ENCODE measurements at places on chromosomes 7 and 10.

DNA sequence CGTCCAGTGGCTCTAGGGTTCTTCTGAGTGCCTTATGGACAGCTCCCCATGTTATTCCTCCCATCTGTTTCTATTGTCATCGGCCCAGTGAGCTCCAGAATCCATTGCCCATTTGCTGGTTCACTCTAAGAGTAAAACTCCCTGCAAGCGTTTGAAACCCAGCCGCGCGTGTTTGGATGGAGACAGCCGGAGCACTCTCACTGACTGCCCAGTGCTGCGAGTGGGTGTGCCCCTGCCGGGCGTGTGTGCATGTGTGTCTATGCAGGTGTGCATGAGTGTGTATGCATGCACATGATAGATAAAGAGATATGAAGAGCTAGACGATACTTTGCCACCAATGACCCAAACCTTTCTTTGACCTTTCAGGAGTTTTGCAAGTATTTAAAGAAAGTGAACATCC, 347.2 kb upstream of the MKI67 start:
- DNase-seq, result no peak

DNA sequence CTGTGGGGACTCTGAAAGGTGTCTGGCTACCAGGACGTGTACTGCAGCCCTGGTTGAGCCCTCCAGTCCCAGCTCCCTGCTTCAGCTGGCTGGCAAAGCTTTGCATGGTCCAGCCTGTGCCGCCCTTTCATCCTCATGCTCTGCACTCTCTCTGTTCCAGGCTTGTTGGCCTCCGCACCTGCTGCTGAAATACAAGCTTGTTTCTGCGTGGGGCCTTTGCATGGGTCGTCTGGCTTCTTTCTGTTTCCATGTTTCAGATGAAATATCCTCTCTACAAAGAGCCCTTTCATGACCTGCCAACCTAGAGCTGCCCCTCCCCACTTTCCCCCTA, 45.9 kb downstream of the TSPAN15 start:
- DNase-seq, result no peak

DNA sequence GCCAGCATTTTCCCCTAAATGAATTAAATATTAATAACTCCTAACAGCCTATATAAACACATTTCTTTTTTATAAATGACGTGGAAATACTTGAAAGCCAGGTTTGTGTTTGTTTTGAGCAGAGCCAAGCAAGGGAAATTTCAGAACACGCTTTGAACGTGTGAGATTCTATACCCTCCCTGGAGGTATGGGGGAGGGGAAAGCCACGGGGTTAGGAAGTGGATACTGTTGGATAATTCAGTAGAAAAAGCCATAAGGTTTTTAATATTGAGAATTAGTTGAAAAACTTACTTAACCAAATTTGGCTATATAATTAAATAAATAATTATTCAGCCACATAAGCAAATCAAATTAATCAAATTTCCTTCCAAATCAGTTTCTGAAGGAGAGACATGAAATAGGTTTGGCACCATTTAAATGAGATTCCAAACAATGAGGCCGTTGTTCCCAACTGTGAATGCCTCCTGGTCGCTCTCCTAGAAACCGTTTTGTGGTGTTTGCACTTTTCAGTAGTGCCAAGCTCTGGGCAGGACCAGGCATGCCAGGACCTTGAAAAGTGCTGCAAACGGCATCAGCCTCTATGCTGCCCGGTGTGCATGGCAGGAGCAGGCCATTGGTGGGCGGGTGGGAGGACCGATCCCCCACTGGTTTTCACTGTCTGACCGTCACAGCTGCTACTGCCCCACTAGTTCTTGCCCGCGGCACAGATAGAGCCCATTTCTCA, 88.1 kb downstream of the SEPTIN14 start:
- no peak for DNase-seq

DNA sequence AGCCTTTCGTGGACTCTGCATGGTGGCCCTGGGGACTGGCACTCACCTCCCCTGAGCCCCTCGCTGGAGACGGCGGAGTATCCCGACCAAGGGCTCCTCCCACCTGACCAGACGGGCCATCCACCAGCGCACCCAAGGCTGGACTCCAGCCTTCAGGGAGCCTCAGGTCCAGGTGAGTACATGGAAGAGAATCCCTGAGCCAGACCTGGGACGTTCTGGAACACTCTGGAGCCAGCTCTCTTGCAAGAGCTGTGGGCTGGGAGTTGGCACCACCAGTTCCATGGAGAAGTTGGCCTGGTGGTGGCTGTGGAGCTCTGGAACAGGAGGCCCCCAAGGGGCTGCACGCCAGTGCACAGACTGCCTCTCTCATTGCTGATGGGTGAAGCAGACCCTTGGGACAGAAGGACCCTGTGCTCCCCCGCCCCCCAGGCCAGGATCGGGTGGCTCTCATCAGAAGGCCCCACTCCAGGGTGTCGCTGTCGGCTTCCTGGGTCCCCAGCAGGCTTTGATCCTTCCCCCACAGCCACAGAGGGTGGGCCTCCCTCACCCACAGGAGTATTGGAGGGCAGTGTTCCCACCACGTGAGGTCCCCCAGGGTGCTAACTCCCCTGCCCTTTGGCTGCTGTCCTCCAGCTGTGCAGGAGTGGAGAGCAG, 189.9 kb downstream of the EBF3 start:
- DNase-seq, result no peak

- no peak for DNase-seq
Measured at GRCh38 chr7:16409777-16410176, 11.6 kb downstream of the CRPPA start.

DNA sequence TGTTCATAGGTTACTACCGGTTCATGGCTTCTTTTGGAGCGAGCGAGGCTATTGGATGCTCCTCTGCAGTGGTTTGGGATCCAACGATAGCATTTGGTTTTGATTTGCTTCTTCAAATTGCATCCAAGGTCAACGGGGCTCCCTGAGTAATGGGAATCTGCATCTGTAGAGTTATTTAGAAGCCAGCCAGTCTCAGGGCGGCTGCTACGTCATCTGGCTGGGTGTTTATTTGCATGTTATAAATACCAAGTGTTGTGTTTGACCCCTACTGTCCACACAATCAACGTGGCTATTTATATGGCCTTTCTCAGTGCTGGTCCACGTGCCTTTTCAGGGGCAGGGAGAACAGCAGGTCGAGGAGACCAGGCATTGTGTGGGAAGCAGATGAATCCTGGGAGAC, 137.7 kb downstream of the PRPF18 start:
- no peak for DNase-seq

GRCh38 chr10:69567920-69568319, 5.3 kb downstream of the NEUROG3 start:
- peak; percentile 37 for DNase-seq

- DNase-seq, result peak; percentile 60
Measured at GRCh38 chr7:134625550-134625949, 21.1 kb upstream of the BPGM start.

- no peak for DNase-seq
Measured at GRCh38 chr10:44960088-44960460, 472 bp downstream of the RASSF4 start.

GRCh38 chr10:78805176-78805575, 263.6 kb upstream of the ZMIZ1 start:
- DNase-seq, result peak; percentile 96

- DNase-seq, result no peak
Measured at GRCh38 chr10:6211671-6212635, 9.2 kb downstream of the PFKFB3 start.

GRCh38 chr7:43905209-43905946, 1.0 kb downstream of the URGCP start:
- DNase-seq, result peak; percentile 85

DNA sequence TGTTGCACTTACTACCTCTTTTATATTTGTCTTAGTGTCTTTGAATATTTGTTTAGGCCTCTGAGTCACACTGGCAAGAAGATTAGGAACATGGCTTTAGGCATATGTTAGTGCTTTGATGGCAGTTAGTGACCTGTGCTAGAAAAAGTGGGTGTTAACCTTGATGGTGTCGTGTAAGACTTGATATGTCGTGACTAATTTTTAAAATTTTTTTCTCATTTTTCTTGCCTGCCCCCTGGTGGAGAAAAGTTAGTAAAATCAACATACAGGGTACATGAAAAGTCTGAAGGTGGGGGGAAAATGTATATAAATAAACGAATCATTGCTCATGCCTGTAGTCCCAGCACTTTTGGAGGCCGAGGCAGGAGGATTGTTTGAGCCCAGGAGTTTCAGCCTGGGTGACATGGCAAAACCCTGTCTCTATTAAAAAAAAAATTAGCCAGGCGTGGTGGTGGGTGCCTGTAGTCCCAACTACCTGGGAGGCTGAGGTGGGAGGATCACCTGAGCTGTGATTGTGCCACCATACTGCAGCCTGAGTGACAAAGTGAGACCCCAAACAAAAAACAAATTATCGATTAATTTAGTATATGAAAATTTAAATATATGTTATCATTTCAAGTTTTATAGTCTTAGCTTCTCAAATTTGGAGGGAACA, 44.6 kb downstream of the TAX1BP1 start:
- DNase-seq, result peak; percentile 78

- DNase-seq, result no peak
Measured at GRCh38 chr7:94451187-94451586, 56.5 kb downstream of the COL1A2 start.

DNA sequence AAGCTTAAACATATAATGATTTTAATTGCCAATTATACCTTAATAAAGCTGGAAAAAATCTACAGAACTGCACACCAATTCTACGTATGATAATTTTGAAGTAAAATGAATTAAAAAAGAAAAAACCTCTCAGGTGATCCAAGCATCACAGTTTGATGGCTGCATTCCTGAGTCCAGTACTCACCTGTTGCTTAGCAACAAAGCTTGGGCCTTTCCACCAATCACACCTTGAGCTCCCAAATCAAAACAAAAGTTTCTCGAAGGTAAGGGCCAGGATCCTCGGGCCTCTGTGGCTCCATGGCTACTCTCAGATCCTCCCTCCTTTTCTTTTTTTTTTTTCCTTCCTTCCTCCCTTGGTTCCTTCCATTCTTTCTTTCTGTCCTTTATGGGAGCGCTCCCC, 137.2 kb upstream of the PCBD1 start:
- no peak for DNase-seq

DNA sequence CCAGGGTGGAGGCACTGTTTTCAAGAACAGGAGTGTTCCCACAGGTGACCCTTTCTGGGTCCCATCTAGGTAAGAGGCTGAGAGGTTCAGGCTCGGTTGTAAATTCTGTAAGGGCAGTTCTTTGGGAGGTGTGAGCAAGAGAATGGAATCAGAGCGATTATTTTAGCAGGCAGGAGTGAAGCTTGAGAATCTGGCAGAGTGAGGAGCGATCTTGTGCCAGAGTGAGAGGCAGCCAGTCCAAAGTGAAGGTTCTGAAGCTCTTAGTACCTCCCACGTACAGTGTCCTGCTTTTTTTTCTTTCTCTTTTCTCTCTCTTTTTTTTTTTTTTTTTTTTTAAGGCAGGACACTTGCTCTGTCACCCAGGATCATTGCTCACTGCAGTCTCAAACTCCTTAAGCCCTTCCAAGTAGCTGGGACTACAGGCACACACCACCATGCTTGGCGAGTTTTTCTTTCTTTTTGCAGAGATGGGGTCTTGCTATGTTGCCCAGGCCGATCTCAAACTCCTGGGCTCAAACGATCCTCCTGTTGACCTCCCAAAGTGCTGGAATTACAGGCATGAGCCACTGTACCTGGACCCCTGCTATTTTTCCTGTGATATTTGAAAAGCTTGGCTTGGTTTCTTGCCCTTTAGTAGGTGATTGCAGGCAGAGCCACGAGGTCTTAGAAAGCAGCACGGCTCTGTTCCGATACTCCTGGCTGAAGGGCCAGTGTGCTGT, 10.9 kb downstream of the POR start:
- DNase-seq, result no peak

DNA sequence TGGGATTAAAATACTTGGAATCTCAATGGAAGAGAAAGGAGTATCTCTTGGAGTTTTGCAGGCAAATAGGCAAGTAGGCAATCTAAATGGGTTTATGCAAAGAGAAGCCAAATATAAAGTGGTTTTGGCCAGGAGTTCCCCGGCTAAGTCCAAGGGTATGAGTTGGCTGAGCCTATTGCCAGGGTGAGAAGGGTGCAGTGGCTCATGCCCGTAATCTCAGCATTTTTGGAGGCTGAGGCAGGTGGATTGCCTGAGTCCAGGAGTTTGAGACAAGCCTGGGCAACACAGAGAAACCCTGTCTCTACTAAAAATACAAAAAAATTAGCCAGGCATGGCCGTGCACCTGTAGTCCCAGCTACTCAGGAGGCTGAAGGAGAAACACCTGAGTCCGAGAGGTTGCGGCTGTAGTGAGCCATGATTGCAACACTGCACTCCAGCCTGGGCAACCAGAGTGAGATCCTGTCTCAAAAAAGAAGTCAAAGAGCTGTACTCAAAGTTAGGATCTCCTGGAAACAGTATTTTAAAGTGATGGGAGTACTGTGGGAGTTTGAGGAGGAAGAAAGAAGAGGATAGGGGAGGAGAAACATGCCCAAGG, 130.4 kb upstream of the RAB18 start:
- no peak for DNase-seq

GRCh38 chr10:44992070-44992731, 8.5 kb upstream of the ZNF22 start:
- DNase-seq, result no peak

DNA sequence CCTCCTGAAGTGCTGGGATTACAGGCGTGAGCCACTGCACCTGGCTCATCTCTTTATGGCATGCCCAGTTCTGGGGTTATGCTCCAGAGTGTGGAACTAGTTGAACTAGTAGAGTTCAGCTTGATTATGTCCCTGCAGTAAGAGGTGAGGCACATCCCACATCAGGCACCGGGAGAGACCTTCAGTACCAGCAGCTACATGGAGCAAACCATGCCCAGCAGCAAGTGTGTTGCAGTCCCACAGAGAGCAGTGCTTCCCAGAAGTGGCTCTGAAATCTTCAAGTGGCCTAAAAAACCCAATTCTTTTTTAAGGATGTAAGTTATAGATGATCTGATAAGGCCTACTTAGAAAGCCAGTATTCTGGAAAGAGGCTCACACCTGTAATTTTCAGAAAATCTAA, 331.9 kb upstream of the PRKCQ start:
- no peak for DNase-seq

DNA sequence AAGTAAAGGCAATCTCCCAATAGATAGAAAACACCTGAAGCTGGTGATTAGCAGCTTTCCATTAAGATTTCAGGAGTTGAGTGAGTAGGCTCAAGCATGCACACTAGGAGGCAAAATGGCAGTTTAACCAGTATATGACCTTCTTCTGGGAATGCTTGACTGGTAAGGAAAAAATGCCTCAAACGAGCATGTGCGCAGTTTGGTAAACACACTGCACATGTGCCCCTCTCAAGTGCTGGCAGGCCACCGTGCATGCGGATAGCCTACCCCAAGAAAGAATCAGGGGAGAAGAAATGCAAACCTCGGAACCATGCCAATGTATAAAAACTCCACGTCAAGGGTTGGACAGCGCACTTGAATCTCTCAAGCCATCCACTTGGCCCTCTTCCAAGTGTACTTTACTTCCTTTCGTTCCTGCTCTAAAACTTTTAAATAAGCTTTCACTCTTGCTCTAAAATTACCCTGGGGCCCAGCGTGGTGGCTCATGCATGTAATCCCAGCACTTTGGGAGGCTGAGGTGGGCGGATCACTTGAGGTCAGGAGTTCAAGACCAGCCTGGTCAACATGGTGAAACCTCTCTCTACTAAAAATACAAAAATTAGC, 98.8 kb upstream of the CDK1 start:
- no peak for DNase-seq

Measured in EL (cell line).